ENCODE measurements at places on chromosomes 7 and 10. TPM values are rescaled to one million over a fixed set of nuclear protein-coding genes. Genes with fewer than 3 reads are reported as not detected.

BMPER gene
- 40.5 TPM for polyA plus RNA-seq

MUC12 gene
- 1.0 TPM for polyA plus RNA-seq

C7orf33 gene
- polyA plus RNA-seq, result not detected

COL28A1 gene
- polyA plus RNA-seq, result not detected

FAS gene
- polyA plus RNA-seq, result 55.4 TPM

MINPP1 gene
- polyA plus RNA-seq, result 46.0 TPM

TAS2R38 gene
- not detected for polyA plus RNA-seq

SKAP2 gene
- 28.9 TPM for polyA plus RNA-seq

MSMB gene
- polyA plus RNA-seq, result not detected

CRPPA gene
- polyA plus RNA-seq, result 1.8 TPM

GRID2IP gene
- polyA plus RNA-seq, result not detected

HMX3 gene
- polyA plus RNA-seq, result not detected

CARD11 gene
- not detected for polyA plus RNA-seq

PALD1 gene
- not detected for polyA plus RNA-seq

PSD gene
- polyA plus RNA-seq, result 0.95 TPM

ANAPC16 gene
- 97.9 TPM for polyA plus RNA-seq

ERVW-1 gene
- polyA plus RNA-seq, result not detected

JCAD gene
- polyA plus RNA-seq, result 17.1 TPM

LIPM gene
- not detected for polyA plus RNA-seq

RAPGEF5 gene
- polyA plus RNA-seq, result 0.32 TPM

LAMB4 gene
- 0.08 TPM for polyA plus RNA-seq

INMT gene
- polyA plus RNA-seq, result 0.09 TPM

DRGX gene
- 0.09 TPM for polyA plus RNA-seq

GNAT3 gene
- not detected for polyA plus RNA-seq

SEMA3D gene
- polyA plus RNA-seq, result 4.0 TPM

SVOPL gene
- not detected for polyA plus RNA-seq

AOC1 gene
- not detected for polyA plus RNA-seq

SPDYE2 gene
- 0.59 TPM for polyA plus RNA-seq

OGDHL gene
- polyA plus RNA-seq, result not detected

SPRN gene
- polyA plus RNA-seq, result 0.32 TPM

CAMK2G gene
- polyA plus RNA-seq, result 28.2 TPM

HOXA5 gene
- 1.3 TPM for polyA plus RNA-seq

PRLHR gene
- polyA plus RNA-seq, result not detected

LMTK2 gene
- 2.3 TPM for polyA plus RNA-seq

PDLIM1 gene
- 143 TPM for polyA plus RNA-seq

FRMPD2 gene
- not detected for polyA plus RNA-seq

AGR3 gene
- polyA plus RNA-seq, result not detected

SLC26A3 gene
- not detected for polyA plus RNA-seq

CAV1 gene
- polyA plus RNA-seq, result 1,789 TPM

GLI3 gene
- polyA plus RNA-seq, result 5.2 TPM

CRHR2 gene
- not detected for polyA plus RNA-seq

GNGT1 gene
- not detected for polyA plus RNA-seq

ST7 gene
- 21.9 TPM for polyA plus RNA-seq

AGR2 gene
- polyA plus RNA-seq, result not detected

TRPV5 gene
- polyA plus RNA-seq, result not detected

SLC13A4 gene
- 1.9 TPM for polyA plus RNA-seq

HABP2 gene
- not detected for polyA plus RNA-seq

BLNK gene
- polyA plus RNA-seq, result not detected

SYT15 gene
- 2.3 TPM for polyA plus RNA-seq

CTBP2 gene
- polyA plus RNA-seq, result 54.5 TPM

STAG3 gene
- 0.65 TPM for polyA plus RNA-seq

MKX gene
- 36.2 TPM for polyA plus RNA-seq

TSPAN12 gene
- 0.70 TPM for polyA plus RNA-seq

HIBADH gene
- polyA plus RNA-seq, result 96.3 TPM

LIPK gene
- polyA plus RNA-seq, result not detected

TUBAL3 gene
- polyA plus RNA-seq, result not detected

ZNF488 gene
- not detected for polyA plus RNA-seq

ASIC3 gene
- polyA plus RNA-seq, result 0.26 TPM

Data from GM23248 (cell line).